ENCODE measurements at places on chromosomes 16 and 17.

- no peak for DNase-seq
Observed at GRCh38 chr16:27514806-27515205, 34.9 kb downstream of the GTF3C1 start.

DNA sequence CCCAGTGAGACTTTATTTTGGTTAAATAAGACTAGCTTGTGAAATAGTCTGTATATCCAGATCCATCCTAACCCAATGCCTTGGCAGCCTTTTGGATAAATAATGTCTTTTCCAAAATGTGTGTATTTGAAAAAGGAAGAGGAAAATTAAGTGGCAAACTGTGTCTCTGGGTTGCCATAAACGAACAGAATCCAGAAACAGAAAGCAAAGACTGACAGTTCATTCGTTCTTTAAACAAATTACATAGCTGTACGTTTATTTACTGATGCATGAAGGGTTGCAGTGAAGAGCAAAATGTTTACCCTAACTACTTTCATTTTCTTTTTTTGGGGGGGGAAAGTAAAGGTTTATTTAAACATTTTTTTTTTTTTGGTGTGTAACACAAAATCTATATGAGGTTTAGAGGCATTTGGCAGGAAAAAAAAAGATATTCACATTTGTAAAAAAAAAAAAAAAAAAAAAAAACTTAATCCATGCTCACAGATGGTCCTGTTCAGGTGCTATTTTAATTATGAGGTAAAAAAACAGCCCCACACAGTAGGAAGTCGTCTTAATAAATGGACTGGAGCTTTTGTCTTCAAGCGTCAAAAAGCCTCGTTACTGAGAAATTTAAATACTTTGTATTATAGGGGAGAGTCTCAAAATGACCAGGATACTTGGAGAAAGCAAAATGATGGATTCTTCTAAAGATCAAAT is 245.9 kb downstream of the FTO start:
- DNase-seq: no peak

DNA sequence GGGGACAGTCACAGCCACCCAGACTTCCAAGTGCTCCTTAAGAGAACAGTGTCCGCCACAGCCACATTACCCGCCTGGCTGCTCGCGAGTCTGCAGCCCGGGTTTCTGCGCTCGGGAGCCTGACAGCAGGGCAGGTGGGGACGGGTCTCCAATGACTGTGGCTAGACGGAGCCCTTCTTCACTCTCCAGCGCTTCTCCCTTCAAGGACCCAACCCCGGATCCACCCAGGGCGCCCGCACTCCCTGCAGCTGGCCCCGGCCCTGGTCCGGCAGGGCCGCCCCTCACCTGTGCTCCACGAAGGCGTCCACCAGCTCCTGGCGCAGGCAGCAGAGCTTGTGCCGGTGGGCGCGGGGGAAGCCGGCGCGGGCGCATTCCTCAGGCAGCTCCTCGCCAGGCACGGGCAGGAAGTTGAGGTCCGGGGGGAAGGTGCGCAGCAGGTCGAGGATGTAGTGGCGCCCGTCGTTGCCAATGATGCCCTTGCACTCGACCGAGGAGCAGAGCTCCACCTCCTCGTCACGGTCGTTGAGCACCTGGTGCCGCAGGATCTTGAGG is 13.9 kb downstream of the CLUH start:
- DNase-seq: no peak

- DNase-seq: no peak
Observed at GRCh38 chr16:2006317-2006716, 3.3 kb downstream of the ZNF598 start.

- no peak for DNase-seq
Observed at GRCh38 chr17:16123531-16123930, 91.8 kb downstream of the NCOR1 start.

DNA sequence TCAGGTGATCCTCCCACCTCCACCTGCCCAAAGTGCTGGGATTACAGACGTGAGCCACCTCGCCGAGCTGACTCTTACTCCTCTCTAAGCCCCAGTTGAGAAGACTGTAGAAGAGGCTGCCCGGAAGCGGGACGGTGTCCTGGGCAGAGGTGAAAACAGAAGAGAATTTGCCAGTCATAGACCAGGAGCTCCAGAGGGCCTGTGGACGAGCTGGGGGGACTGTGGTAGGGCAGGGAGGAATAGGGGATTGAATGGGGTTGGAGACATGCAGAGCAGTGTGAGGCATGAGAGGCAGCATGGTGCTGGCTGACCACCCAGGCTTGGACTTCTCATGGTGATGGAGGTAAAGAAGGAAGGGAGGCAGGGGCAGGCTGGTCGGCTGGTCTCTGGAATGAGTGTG is 17.1 kb upstream of the PHB1 start:
- no peak for DNase-seq

GRCh38 chr16:1276580-1276878 is 20.7 kb downstream of the TPSD1 start:
- no peak for DNase-seq

DNA sequence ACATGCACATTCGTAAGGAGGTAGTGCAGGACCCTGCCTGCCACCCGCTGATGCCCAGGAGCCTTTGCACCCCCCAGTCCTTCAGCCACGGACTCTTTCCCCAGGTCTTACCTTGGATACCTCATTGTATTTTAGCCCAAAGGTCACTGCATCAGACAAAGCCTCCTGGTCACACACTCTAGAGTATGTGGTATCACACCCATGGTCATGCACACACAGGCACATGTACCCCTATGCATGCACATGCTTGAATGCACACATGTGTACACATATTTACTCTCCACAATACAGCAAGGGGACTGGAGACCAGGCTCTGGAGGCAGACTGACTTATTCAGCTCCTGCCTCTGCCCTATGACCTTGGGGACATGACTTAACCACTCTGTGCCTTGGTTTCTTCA is 357.5 kb downstream of the C16orf95 start:
- DNase-seq: no peak

- DNase-seq: no peak
Observed at GRCh38 chr17:20259668-20260067, 207.7 kb downstream of the LGALS9B start.

DNA sequence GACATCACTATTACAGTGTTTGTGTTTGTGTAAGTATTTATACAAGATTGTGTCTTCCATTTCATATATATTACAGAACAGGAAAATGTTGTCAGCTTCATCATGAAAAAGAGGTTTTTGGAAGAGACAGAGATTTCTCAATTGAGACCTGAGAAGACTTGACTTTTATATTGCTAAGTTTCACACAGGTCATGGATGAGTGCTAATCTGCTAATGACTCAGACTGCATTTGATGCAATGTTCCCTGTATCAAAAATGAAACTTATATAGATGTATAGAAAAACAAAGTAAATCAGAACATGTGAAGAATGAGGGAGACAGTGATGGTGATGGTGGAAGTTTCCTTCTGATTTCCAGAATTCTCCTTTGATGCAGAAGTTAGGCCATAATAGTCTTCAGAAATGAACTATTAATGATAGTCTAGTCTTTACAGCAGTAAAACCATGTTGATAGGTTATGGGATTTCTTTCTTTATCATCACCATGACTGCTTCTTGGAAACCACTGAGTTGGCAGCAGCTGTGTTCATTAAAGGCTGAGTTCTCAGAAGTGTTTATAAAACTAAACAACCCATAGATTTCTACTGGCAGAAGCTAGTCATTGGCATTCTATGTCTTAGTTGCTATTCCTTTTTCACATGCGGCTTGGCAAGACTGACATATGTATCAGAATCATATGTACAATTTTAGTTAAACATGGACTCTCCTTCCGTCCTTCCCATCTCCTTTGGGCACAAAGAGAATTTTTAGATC is 56.1 kb downstream of the PCTP start:
- no peak for DNase-seq

DNA sequence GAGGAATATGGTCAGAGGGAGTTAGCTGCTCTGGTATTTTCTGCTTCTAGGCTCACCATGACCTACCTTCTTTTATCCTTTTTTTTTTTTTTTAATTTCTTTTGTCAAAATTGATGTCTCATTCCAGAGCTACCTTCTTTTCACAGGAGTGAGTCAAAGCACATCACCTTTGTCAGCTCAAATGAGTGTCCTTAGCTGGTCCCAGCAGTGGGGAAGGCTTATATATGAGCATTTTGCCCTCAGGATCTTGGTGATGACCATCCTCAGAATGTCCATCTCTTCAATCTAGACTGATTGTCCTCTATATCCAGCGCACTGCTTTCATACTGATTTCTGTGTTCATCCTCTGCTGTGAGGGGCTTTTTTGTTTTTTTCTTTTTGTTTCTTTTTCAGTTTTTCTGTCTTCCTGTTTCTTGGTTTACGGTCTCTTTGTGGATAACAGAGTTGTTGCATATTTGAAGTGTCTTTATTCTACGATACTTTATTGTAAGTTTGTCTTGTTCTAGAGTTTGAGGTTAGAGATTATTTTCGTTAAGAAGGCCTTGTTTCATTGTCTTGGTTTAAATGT is 24.9 kb downstream of the CBFB start:
- DNase-seq: no peak

- DNase-seq: peak; percentile 63
Observed at GRCh38 chr16:88561485-88562359, 8.5 kb upstream of the ZC3H18 start.

- peak; percentile 69 for DNase-seq
Observed at GRCh38 chr17:75124041-75124818, 7.3 kb downstream of the NT5C start.

DNA sequence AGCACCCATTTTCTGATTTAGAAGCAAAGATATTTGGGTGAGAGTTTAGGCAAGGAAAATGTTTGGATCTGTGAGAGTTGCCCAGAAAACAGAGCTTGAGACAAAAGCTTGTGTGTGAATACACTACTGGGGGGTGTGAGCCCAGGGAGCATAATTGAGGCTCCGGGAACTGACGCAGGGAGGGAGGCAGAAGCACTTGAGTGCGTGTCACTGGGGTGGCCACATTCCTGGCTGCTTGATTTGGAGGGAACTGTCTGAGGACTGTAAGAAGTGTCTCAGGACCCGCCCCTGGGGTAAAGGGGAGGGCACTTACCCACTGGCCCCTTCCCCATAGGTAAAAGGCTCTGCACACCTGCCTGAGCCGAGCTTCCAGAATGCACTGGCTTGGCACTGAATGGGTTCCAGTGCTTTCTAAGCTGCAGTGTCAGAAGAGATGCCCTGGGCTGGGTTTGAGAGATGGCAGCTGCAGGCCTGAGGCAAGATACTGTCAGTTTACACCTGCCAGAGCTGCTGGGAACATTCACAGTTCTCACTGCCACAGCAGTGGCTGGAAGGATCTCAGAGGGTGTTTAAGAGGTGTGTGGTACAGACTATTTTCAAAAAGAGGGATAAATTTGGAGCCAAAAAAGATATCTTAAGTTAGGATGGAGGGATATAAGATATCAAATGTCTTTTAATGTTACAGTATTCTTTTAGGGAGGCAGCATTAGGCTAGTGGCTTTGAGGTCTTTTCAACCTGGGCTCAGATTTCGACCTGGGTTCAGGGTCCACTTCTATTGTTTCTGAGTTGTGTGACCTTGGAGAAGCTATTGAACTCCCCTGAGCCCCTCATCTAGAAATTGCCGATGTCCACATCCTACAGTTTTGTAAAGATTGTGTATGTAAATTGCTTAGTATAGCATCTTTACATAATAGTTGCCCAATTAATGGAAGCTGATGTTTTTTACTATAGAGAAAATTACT is 6.9 kb upstream of the TEX2 start:
- no peak for DNase-seq

GRCh38 chr17:4719684-4720221 is 9.3 kb downstream of the ARRB2 start:
- DNase-seq: no peak

DNA sequence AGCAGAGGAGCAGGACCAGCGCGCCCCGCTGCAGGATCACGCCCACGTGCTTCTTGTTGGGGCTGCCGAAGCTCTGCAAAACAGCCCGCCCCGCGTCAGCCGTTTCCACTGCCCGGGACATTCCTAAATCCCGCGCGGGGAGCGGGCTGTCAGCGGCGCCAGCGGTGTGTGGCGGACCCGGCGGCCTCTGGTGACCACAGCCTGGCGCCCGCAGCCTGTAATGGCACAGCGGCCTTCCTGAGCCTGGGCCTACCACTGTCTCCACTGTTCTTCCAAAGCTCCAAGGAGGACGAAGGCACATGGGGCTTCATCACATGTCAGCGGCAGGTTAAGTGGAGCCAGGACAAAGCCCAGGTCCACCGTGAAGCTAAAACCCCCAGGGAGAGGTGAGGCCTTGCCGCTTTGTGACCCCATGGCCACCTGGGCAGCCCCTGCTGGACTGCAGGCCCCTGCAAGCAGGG is 2.5 kb downstream of the SLC47A2 start:
- DNase-seq: no peak

GRCh38 chr16:75304521-75305363 is 53.3 kb upstream of the BCAR1 start:
- no peak for DNase-seq

DNA sequence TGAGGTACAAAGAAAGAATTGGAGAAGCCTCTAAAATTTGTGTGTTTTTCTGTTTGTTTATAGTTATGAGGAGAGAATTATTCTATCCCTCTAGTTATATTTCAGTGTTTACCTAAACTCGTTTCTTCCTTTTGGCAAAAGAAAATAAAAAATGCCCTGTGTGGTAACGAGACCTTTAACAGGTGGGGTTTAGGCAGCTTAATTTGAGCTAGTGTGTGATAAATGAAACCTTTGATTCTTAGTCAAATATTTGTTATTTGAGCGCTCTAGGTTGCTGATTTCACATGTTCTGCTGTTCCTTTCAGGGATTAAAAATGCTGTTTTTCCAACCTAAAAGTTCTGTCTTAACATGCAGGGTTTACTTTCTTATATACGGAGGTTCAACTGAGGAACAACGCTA is 17.5 kb downstream of the ERCC4 start:
- DNase-seq: no peak

- DNase-seq: no peak
Observed at GRCh38 chr16:49556606-49557446, 183.2 kb downstream of the C16orf78 start.

DNA sequence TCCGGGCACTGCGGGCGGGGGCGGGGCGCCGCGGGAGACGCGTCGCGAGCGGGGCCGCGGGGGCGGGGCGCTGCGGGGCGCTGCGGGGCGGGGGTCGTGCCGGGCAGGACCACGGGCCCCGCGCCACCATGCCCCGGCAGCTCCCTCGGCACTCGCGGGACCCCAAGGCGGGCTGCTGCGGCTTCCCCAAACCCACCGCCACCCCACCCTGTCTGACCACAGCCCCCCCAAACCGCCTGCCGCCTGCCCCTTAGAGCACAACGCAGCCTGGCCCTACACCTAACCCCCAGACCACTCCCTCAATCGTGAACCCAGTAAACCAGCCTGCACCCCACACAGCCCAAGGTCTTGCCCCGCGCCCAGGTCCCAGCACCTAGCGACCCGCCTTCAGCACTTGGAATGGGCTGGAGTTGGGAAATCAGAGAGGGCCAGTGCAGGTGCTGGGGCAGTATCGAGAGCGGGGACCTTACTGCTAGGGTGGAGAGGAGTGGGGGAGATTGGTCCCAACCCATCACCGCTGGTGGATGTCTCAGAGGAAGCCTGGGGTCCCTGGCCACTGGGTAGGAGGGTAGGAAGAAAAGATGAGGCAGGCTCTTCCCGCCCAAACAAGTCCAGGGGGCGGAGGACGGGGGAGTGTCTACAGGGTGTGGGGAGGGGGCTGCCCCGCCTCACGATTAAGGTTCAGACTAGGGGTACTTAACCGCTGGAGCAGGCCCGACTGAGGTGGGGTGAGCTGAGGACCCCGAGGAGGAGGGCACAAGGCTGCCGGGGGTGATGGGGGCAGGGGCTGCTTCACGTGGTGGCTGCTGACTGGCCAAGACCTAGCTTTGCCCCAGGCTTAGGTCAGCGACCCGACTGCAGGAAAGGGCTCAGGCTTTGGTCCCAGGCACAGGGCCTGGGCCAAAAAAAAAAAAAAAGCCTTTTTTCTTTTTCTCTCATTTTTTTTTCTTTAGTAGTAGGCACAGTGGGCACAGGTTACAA is 539 bp upstream of the VAMP2 start:
- peak; percentile 59 for DNase-seq

Data from stimulated activated CD8-positive, alpha-beta memory T cell treated with anti-CD3 and anti-CD28 coated beads, Interleukin-4, amount 100 ng/mL, for 48 hours (primary cell).